ENCODE measurements at places on chromosomes 12 and 14.

- DNase-seq: no peak
Measured at GRCh38 chr14:74442757-74443156, 16.7 kb upstream of the SYNDIG1L start.

DNA sequence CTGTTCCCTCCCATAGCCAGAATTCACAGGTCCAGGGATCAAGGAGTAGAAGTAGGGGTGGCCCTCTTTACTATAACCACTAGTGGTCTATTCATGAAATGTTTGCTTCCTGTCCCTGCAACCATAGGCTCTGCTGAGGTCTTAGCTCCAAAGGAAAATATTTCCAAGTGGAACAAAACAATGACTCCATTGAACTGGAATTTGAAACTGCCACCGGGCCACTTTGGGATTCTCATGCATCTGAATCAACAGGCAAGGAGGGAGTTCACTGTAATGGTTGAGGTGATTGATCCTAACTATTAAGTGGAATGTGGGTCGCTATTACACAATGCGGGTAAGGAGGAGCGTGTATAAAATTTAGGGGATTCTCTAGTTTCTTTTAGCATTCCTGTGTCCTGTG, 197.0 kb downstream of the ETNK1 start:
- no peak for DNase-seq

DNA sequence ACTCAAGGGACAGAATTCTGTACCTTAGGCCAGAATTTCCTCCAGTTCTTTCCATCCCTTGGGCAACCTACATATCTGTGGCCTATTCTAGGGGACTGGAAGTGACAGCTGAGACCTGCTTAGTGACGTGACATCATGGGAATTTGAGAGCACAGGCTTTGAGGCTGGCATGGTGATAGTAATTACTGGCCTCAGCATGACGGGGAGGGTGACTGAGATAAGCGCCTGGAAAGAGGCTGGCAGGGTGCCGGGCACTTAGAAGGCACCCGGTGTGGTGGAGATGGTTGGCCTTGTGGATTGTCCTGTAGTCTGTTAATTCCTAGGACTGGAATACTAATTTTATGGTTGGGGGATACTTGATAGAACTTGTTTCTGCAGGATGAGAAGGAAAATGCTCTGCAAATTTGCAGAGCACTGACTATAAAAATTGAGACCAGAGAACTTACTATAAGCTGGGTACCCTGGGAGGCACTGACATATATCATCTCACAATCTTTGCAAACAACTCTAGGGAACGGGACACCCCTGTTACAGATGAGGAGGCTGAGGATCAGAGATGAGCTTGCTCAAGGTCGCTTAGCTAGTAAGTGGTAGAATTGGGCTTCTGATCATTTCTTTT, 42.2 kb upstream of the TBX3 start:
- DNase-seq: no peak

DNA sequence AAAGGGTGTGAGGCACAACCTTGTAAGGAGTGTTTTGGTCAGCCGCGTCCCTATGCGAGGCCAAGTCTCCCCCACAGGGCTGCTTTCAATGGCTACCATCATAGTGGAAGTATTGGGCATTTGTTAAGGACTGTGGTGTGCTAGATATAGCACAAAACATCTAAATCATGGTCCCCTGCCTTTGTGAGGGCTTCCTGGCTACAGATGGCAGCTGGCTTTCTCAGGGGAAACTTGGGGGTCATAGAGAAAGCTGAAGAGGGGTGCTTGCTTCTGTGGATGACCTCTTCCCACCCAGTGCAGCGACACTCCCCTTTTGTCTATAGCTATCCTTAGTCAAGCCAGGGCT, 315.8 kb downstream of the ZFP36L1 start:
- DNase-seq: no peak

- no peak for DNase-seq
Measured at GRCh38 chr14:62381311-62382070, 619.3 kb downstream of the SNAPC1 start.

DNA sequence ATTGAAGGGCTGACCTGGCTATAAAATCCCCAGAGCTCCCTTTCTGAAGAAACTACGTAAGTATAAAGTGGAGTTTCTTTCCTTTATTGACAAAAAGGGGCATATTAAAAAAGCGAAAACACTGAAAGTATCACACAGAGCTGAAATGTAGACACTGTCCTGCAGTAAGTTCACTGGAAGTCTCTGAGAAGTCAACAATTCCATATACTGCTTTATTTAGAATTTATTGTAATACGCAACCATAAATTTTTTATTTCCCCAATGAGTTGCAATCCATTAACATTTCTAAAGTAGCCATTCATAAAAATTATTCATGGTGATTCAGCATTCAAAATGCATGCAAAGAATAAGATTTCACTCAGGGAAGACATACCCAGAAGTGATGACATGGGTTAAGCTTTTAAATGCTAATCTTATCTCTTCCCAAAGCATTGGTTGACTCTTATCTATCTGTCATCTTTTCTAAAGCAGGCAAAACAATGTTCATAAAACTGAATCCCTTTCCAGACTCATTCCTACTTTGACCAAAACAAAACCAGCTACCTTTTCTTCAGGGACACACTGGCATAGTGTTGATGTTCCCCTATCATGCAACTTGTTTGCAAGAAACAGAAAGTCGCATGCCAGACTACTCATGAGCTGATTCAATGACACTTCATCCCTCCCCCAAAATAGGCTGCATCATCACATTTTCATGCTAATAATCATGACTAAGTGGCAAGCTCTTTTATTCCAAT, 17.3 kb downstream of the KITLG start:
- no peak for DNase-seq

- no peak for DNase-seq
Measured at GRCh38 chr14:101929946-101930345, 34.4 kb upstream of the DYNC1H1 start.

DNA sequence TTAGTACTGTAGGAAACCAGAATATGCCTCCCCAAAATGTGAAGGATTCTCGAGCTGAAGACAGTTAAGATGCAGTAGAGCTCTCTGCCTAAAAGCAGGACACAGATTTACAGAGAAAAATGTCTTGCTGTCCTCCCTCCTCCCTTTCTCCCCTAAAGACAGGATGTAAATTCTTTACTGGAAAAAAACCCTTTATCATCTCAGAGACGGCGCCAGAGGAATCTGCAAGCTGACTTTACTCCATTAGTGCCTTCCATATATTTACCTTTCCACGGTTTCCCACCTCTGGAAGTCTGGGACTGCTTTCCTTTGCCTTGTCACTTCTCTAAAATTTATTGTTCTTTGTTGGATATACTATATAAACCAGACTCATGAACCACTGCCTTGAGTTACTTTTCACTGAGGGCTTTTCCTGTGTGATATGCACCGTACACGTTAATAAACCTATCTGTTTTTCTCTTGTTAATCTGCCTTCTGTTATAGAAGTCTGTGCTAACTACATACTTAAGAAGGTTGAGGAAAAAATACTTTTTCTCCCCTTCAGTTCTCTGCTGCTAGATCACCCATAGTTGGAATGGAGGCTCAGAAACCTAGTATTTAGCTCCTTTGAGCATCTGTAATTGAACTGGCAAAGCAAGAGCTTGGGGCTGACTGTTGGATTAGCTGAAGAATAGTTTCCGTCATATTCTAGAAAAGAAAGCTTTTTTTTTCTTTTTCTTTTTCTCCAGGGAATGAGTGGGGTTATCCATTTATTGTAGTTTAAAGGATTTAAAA, 99.9 kb downstream of the RAD51B start:
- no peak for DNase-seq
